ENCODE measurements at places on chromosomes 3 and 15.

- no peak for DNase-seq
Measured at GRCh38 chr3:8980756-8981257, 17.5 kb upstream of the RAD18 start.

GRCh38 chr3:184691397-184692231, 20.2 kb downstream of the MAGEF1 start:
- DNase-seq = no peak

GRCh38 chr15:36977659-36978058, 122.7 kb downstream of the MEIS2 start:
- DNase-seq = no peak

DNA sequence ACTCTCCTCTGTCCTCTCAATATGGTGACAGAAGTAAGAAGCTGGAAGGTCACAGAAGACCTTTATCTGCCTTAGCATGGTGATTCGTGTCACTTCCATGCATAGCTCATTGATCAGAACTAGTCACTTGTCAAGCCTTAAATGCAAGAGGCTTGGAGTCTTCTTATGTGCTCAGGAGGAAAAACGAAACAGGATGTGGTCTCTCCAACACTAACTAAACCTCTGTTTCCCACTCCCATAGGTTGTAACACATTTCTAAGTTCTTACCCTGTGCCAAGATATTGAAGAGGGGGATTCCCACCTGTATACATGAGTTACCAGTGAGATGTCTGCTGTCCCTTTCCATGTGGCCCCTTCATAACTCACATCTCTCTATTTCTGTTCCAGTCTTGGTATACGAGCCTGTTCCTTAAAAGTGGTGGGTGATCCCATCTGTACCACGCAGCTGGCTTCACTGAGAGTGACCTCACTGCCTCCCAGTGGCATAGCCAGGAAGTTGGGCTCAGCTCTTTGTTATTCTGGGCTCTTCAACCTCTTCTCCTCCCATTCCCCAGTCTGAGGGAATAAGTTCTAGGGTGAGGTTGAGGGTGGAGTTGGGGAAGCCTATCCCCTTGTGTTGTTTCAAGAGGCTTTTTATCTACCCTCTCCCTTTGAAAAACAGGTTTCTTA, 203.2 kb upstream of the PPP2R3A start:
- no peak for DNase-seq

DNA sequence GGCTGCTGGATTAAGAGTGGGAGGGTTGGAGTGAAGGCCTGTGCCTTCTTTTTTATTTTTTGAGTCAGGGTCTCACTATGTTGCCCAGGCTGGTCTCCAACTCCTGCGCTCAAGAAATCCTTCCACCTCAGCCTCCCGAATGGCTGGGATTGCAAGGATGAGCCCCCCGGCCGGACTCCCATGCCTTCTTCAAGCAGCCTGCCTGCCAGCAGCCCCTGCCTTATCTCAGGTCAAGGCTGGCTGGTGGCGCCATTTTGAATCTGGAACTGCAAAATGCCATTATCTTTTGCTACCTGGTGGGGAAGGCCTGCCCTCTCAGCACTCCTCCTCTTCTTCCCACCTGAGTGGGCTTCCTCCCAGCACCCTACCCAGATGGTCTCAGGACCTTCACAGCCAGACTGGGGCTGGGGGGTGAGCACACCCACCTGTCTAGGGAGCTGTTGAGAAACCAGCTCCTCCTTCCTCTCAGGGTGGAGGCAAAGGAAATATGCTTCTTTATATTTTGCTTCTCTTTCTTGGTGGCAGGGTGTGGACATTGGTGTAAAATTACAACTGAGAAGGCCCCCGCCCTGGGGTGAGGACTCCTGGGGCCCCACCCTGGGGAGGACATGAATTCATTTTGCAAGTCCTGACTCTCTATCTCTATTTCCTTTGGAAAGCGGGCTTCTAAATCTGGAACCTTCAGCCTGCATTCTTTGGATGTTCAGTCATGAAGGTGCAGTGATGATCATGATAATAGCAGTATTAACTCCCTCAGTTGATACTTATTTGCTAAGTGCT, 7.7 kb upstream of the FLNB start:
- no peak for DNase-seq

- DNase-seq = no peak
Measured at GRCh38 chr3:163601426-163601825, 1476.9 kb downstream of the SI start.

DNA sequence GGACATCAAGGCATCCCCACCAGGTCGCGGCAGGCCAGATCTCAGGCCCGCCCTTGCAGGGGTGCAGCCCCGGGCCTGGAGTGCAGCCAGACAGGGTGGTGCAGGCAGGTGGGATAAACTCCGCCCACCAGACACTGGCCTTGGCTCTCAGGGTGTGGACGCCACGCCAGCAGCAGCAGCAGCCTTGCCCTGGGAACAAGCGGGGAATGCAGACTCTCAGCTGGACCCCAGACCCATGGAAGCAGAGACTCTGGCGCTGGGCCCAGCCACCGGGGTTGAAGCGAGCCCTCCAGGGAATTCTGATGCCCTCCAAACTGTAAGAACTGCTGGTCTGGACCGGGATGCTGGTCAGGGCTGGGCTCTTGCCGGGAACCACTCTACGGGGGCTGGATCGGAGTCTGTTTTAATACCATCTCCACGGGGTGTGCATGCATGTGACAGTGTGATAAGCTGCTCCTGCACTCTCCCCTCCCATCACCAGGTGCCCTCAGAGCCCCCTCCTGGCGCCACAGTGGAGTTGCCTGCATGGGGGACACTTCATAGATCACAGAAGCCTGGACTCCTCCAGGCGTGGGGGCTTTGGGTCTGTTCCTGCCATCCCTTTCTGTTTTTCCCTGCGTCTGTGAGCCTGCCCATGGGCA, 142.7 kb downstream of the NSMCE3 start:
- no peak for DNase-seq

DNA sequence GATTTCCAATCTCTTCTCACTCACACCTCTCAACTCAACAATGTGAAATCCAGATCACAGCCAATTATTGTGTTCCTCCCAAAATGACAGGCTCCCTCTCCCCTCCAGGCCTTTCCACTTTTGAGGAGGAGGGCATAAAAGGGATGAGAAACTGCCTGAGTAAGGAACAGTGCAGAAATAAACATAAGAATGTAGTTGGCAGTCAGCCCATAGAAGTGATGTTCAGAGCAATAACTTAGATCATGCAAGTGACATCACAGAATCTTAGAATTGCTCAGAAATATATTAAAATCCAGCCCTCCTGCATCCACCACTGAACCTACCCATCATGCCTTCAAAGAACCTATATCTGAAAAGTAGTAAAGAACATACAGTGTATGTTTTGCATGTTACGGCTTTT, 299.4 kb upstream of the GADL1 start:
- no peak for DNase-seq

GRCh38 chr3:149352556-149352955, 19.1 kb upstream of the TM4SF18 start:
- DNase-seq = peak; percentile 71

- peak; percentile 28 for DNase-seq
Measured at GRCh38 chr15:61084944-61085367, 144.1 kb downstream of the RORA start.

DNA sequence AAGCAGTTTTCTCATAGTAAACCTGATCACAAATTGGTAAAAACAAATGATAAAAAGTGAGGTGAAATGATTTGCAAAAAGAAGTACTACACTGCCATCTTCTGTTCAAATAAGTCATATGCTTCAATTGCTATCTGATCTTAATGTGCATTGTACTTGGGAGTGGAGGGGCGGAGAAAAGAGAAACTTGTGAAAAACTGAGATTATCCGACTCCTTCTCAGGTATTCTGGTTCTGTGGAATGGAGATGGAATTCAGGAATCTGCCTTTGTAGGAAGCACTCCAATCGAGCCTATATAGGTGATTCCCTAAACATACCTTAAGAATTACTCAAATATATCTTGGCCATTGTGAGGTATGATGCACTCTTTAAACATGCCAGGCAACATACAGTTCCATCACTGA, 180.6 kb downstream of the CHL1 start:
- DNase-seq = peak; percentile 14

GRCh38 chr3:158420654-158421396, 150.2 kb upstream of the MLF1 start:
- peak; percentile 25 for DNase-seq

DNA sequence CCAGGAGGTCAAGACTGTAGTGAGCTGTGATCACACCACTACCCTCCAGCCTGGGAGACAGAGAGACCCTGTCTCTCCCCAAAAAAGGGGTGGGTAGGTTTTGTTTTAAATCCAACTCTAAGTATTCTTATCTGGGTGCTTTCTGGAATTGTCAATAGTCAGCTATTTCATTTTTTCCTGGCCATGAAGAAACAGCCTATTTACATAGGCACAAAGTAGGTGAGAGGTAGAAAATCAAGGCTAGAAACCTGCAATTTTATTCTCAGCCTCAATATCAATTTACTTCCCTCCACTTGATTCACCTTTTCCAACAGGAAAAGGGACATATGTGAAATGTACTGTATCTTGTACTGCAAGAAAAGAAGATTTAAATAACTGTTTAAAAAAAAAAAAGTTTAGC, 45.9 kb downstream of the CSNK1G1 start:
- no peak for DNase-seq

GRCh38 chr3:148759430-148759829, 61.7 kb downstream of the AGTR1 start:
- no peak for DNase-seq

- no peak for DNase-seq
Measured at GRCh38 chr3:152176998-152177397, 91.7 kb upstream of the MBNL1 start.

DNA sequence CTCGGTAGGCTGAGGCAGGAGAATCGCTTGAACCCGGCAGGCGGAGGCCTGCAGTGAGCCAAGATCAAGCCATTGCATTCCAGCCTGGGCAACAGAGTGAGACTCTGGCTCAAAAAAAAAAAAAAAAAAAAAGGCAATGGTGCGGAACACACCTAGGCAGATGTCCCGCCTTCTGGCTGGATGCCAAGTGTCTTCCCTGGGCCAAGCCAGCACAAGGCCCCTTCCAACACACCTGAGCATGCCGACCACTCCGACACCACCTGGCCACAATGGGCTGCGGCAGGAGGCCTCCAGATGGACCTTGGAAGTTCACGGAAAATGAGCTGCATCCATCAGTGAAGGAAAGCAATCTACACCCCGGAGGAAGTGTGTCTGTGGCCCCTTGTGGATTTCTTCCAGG, 19.0 kb downstream of the NUP210 start:
- no peak for DNase-seq

- DNase-seq = no peak
Measured at GRCh38 chr3:36964817-36965216, 20.0 kb upstream of the TRANK1 start.

DNA sequence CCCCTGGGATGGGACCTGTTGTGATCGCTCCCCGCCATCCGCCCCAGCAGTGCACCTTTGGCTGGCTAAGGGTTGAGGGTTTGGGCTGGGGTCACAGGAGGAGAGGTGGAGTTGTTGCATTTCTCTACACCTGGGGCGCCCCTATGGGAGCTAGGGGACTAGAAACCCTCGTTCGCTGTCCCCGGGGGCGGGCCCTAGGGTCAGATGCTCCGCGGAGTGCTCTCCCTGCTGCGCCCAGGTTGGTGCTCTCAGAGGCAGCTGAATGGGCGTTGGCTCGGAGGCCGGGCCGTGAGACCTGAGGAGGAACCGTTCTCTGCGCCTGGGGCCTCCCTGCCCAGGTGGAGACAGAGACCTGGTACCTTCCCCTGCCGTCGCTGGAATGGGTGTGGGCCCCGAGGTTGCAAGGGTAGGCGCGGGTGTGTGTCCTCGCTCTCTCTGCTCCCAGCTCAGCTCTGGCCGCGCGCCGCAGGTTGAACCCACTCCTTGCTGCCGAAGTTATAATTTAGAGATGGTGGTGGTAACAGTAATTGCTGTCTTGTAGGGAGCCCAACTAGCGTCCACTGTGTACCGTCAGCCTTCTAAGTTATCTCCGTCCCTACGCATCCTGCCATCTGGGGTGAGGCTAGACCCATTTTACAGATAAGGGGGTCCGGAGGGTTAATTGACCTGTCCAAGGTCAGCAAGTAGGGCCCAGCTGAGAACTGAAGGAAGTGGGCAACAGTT, 965 bp downstream of the FLNB start:
- peak; percentile 55 for DNase-seq

DNA sequence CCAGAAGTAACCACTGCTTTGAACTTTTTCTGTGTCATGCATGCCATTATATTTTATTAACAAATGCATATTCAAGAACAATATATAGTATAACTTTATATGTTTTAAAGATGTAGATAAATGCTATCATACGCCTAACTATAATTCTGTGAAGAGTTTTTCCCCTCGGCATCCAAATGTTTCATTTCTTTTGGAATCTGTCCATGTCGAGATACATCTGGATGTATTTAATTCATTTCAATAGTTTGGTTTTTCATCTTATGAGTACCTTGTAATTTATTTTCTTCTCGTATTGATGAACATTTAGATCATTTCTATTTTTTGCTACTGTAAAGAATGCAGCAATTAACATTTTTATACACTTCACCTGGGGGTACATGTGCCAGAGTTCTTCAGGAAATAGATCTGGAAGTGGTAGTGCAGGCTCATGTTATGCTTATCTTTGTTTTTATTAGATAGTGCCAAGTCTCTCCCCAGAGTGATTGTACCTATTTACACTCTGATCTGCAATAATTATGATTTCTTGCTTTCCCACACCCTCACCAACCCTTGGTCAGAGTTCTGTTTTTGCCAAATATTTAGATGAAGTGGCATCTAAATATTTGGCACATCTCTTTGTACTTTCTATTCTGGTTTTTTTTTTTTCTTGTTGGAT, 29.7 kb downstream of the USP13 start:
- no peak for DNase-seq

DNA sequence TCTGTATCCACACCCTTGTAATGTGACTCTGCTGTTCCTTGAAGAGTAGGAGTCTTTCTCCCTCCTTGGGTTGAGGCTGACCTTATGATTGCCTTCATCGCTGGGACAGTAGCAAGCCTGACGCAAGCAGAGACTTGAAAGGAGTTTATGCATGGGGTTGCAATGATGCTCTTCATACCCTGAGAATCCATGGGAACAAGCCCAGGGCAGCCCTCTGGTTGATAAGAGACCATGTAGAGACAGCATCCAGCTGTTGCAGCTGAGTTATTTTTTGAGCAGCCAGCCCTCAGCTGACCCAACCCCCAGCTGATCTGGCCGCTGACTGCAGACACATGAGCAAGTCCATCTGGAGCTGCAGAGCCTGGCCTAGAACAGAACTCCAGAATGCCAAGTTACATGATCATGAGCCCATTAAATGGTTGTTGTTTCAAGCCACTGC, 60.6 kb upstream of the ARNT2 start:
- DNase-seq = no peak

GRCh38 chr3:34185301-34185700, 386.9 kb downstream of the PDCD6IP start:
- DNase-seq = no peak

DNA sequence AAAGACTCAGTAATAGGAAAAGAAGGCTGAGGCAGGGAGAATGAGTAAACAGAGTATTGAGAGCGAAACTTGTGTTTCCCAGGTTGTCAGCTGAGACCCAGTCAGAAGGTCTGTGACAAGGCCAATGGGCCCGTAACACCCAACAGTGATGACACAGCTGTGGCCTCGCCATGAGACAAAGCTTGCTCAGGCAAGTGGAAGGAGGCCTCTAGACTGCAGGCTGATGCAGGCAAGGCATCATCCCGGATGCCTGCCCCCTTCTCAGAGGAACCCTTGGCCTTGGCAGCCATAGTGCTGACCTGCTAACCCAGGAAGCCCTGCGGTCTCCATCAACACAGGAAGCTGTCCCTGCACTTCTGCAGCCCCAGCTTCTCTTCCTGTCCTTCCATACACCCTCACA, 15.4 kb downstream of the RAB6B start:
- no peak for DNase-seq

Measured in GM20000 (cell line).